ENCODE measurements at places on chromosomes 6 and 20.

DNA sequence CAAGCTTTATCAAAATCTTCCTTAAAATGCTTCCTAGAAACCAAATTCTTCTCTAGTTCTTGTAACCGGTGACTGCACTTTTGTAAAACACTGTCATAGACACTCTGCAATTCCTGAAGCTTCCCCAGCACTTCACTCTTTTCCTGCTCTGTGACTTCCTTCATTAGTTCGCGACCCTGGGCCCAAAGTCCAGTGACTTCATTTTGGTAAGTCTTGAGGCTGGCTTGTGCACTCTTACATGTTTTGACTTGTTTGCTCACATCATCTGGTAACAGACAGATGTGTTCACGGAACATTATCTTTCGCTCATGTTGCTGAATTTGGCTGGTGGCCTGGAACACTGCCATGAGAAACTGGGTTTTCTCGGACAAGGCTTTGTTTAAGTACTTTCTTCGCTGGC, 306.2 kb downstream of the SYNE1 start:
- no peak for DNase-seq

GRCh38 chr6:99912657-99913056, 81.4 kb downstream of the MCHR2 start:
- DNase-seq = no peak

DNA sequence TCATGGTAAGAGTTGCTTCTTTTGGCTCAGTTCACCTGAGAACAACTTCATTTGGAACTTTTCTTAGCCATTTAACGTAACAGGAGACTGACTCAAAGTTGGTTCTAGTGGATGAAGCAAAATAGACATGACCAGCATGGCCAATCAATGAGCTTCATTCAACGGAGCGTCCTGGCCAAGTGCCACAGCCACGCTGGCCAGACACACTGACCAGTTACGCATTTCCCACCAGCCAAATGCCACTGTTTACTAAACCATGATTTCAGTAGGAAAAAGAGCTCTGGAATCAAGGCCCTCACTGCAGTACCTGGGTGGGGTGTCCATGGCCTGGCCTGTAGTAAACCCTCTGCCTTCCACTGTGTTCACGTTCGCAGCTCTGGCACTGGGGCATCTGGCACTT, 80.4 kb downstream of the POPDC3 start:
- no peak for DNase-seq

- peak; percentile 23 for DNase-seq
Measured at GRCh38 chr6:144581812-144582537, 296.8 kb downstream of the UTRN start.
